ENCODE measurements at places on chromosomes 16 and 17.

DNA sequence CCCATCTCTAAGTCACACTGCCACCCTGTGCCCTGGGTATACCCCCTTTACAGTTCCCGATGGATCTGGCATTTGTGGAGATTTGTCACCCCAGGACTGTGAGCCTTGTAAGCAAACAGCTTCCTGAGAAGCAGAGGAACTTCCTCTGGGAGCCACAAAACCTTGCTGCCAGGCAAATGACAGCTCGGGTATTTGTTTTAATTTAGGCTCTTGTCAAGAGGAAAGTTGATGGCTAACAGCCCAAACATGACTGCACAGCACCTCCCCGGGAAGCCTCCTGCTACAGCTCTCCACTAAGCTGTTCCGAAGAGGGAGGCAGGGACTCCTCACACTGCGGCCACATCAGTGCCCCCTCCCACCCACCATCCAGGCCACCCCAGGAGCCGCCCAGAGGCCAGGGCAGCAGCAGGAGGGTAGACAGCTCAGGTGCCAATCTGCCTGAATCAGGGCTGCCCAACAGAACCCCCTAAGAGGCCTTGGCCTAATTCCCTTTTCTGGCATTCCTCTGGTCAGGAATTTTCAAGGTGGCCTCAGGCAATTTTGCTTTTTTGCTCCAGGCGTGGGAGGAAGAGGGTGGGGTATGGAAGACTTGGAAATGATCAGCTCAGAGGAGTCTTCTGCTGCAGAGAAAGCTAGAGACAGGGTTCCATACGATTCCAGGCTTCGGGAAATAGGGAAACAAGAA is 2.6 kb downstream of the ABR start:
- no peak for DNase-seq

DNA sequence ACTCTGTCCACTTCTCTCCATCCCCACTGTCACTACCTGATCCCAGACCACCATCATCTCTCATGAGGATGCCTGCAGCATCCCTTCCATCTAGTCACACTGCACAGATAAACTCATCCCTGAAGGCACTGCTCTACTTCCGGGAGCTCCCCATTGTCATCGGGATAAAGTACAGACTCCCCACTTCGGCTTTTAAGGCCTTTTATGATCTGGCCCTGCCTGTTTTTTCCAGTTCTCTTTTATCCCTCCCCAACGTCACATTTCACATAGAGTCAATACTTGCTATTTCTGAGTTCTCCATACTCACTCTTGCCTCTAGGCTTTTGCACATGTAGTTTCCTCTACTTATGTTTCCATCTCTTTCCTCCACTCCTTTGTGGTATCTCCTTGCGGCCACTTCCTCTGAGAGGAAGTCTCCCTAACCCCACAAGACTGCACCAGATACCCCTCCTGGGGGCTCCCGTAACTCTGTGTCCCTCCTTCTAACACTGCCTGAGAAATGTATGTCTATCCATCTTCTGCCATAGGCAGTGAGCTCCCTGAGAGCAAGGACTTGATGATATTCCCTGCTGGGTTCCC is 66.9 kb downstream of the COPRS start:
- no peak for DNase-seq

GRCh38 chr17:31318298-31318801 is 3.1 kb downstream of the EVI2A start:
- DNase-seq, result no peak

DNA sequence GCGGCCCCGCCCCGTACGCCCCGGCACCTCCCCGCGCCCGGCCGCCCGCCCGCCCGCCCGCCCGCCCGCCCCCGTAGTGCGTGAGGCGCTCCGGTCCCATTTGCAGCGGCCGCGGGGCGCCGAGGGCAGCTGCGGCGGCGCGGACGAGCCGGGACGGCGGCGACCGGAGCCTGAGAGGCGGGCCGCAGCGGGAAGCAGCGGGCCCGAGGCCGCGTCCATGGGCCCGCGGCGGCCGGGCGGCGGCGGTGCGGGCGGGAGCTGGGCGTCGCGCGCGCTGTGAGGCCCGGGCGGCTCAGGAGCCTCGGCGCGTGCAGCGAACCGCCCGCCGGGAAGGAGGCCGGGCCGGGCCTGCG is at the start of gene MPRIP:
TSS of gene MPRIP (plus strand) at position 74 of the 353 bp plus-strand sequence. CDS start 392 bp downstream, outside the sequence.
- no peak for DNase-seq

DNA sequence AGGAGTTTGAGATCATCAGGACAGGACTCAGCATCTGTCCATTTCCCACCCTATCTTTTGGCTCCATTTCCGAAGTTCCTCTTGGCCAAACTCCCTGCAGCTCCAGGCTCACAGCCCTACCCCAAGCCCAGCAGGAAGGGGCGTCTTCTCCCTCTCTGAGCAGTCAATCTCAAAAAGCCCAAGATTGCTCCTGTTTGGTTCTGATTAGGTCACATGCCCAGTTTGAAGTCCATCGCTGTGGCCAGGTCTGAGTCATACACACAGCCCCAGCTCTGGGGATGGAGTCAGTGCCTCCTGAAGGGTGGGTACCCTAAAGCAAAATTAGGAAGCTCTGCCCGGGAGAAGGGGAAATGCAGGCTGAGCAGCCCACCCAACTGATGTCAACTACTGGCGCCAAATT is 23.9 kb downstream of the SNX20 start:
- DNase-seq, result peak; percentile 81

DNA sequence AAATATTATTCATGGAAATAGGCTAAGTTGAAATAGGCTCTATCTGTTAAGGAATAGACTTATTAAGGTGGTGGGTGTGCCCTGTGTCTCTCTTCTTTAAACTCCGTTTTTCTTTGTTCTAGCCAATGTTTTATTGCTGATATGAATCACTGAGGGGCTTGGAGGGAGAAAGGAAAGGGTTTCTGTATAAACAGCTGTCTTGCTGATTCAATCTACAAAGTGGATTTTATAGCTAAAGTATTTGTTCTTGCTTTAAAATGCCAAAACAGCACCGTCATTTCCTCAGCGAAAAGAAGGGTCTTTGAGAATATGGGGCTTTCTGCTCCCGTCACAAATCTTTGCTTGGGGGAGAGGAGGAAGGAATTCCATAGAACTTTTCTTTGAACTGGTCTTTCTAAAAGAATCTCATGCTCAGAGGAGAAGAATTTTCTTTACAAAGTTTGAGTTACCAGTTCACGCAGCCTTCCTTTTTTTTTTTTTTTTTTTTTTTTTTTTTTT is 39.3 kb downstream of the MSI2 start:
- DNase-seq, result no peak

DNA sequence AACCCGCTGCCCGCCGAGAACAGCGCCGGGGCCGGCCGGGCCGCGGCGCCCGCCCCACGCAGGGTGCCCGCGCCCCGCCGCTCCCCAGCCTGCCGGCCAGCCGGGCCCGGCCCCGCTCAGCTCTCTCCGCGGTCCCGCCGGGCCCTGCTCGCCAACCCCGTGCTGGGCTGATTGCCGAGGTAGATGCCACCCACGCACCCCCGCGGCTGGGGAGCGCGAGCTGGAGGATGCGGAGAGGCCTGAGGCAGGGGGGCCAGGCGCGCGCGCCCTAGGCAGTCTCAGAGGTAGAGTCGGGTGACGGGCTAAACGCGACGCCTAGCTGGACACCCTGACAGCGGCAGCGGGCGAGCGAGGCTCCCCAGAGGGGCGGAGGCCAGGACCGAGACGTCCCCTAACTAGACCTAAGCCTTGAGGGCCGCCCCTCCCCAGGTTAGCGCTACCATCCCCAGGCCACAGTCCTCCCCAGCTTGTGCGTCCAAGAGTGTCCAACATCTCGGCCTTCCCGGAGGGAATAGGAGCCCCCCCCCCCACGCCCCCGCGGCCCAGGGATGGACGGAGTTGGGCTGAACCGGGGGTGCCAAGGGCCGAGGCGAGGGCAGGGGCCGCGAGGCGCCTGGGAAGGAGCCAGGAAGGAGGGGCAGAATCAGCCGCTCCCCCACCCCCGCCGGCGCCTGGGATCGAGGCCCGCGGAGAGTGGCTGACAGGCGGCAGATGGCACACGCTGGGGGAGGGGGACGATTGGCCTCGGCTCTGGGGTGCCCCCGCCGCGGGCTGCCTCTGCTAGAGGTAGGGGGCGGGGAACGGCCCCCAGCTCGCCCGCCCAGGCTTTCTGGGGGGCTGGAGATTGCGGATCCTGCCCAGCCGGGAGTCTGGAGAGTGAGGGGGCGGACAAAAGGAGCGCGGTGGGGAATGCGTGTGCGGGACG is 2.5 kb upstream of the ZNF423 start:
- DNase-seq, result no peak

- no peak for DNase-seq
These were observed 213.8 kb upstream of the RPL38 start for GRCh38 chr17:73989671-73990070.

DNA sequence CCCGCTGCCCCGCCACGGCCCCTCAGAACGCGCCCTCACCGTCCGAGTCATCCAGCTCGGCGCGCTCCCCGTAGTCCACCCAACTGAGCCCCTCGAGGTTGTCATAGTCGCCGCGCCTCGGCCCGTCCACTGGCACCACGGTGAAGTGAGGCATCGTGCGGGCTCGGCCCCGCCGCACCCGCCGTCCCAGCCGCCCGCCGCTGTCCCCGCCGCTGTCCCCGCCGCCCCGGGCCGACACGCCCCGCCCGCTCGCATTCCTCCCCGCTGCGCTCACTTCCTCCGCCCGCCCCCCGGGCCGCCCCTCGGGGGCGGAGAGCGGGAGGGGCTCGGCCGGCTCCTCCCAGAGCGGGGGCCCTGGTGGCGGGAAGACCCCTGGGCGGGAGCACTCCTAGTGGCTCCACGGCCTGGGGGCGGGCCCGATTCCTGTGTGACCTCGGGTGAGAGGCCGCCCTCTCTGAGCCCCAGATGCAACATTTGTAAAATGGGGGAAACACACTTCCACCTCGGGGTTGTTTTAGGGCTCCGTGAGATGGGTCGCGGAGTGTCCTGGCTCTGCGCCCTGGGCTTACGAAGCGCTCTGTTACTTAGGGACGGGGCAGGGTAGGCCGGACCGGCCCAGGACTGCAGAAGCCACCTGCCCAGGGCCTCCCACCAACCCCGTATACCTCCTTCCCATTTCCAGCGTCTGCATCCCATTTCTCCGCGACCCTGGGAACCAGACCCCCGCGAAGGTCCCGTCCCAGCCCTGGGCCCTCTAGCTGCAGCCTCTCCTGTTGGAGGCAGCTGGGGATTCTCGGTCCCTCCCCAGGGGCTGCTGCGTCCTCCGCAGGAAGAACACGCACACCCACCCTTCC is at the start of gene SLC12A4:
TSS of gene SLC12A4 (minus strand) at position 238 of the 854 bp plus-strand sequence. CDS start at position 154, 84 bp downstream.
- DNase-seq, result peak; percentile 66

DNA sequence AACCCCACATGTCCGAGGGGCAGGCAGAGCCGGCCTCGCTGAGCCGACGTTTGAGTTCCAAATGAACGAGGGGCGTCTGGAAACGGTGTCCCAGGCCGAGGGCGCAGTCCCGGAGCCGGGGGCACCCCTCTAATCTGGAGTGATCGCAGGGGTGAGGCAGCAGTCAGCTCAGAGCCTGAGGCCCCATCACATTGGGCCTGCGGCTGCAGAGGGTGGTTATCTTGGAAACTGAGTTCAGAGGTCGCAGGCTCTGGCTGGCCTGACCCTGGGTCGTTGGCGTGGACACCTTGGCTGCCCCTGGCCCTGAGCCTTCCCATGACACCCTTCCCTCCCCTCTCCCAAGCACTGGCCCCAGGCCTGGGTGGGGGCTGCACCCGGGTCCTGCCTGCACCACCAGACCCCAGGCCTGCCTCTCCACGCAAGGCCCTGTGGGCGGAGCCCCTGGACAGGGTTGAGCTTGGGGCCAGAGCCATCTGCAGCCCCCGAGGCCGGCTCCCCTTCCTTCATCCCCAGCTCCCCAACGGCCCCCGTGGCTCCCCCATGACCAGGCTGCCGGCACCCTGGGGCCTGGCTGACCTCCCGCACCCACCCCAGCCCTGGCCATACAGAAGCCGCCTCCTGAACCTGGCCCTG is 45.6 kb downstream of the ZFPM1 start:
- no peak for DNase-seq

GRCh38 chr16:56981729-56982271 is 7.6 kb upstream of the NLRC5 start:
- DNase-seq, result no peak

DNA sequence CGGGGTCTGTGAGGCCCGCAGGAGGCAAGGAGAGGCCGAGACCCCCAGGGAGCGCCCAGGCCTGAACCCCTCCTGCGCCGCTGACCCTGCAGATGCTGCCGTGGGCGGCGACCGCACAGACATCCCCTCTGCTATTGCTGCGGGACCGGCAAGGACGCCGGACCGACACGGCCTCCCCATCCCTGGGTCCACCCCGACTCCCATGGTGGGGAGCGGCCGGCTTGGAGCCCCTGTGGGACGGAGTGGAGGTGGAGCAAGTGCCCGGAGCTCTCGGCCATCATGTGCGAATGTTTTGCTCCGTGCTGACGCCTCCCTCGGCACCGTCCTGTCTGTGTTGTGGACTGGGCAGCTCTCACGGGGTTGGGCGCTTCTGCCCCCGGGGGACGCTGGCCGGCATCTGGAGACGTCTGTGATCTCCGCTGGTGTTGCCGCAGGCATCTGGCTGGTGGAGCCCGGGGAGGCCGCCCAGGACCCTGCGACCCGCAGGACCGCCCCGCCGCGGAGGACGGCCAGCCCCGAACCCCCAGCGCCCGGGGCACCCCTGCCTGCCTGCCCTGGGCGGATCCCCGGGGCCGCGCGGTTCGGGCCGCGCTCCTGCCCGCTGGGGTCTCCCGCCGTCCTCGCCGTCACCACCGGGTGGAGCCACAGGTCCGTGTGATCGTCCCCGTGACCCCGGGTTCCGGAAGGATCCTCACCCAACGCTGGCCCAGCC is 12.8 kb upstream of the GNG13 start:
- no peak for DNase-seq

DNA sequence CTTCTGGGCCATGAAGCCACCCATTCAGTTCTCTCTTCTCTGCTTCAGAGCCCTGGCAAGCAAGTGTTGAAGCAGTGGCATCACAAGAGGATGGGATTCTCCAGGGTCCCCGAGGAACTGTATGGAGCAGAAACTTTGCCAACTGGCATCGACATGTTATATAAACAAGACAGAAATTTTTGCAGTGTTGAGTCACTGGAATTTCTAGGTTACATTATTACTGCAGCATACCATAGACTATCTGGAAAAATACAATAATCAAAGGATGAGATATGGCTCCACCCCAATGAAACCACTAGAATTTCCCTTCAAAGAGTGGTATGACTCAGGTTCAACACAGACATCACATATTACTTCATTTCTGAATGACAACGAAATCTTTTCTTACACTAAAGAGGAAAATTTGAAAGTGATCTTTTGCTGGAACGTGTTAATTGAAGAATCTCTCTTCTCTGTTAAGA is 343.0 kb upstream of the DYNLRB2 start:
- no peak for DNase-seq

GRCh38 chr16:68373528-68374245 is 62.9 kb downstream of the PRMT7 start:
- no peak for DNase-seq
